ENCODE measurements at places on chromosomes 4 and X. TPM values are rescaled to one million over a fixed set of nuclear protein-coding genes. Genes with fewer than 3 reads are reported as not detected.

The IL3RA gene
- 5.0 TPM for polyA plus RNA-seq

GRCh38 chr4:182177166-182177565 is 66.0 kb upstream of the TENM3 start:
- H3K27ac ChIP-seq: no peak overlapping the region
- no peak overlapping the region for H3K4me3 ChIP-seq
- no peak for DNase-seq
- H3K36me3 ChIP-seq: no peaks in the 10 kb centered on the region

DNA sequence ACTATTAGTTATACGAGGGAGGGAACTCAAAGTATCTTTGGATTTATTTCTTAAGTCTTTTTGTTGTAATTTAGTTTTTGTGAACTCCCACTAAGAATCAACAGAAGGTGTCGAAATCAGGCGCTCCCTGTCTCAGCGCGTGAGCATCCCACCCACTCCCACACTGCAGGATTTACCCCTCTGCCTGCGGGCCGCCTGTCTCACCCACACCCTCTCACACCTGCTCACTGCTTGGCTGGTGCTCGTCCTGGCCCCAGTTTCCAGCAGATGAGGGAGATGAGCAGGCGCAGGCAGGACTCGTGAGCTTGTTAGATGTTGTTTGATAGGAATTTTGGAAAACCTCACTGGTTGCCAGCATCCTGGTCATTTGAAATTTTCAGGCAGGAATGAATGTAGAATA is 20.8 kb upstream of the HGFAC start:
- H3K27ac ChIP-seq: no peak overlapping the region
- H3K4me1 ChIP-seq: no peaks in the 10 kb centered on the region
- DNase-seq: no peak
- H3K36me3 ChIP-seq: peaks cover 11% of the 10 kb centered on the region
- H3K27me3 ChIP-seq: peaks cover 2% of the 10 kb centered on the region

The POU4F2 gene
- polyA plus RNA-seq: not detected

DNA sequence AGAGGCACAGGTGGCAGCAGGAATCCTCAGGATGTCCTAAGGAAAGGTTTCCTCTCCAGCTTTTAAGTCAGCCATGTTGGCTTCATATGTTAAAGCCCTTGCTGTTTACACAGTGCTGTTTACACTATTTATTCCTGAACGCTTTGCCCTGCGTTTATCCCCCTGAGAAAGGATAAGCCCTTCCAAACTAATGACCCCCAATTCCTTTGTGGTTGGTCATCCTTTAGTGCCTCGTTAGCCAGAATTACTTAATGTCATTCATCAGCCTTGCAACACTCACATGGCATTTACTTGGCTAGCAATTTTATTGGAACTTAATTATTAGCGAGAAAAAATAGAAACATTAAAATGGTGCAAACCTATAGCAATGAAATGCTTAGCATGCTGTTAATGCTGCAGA is 23.8 kb downstream of the VCX2 start:
- H3K4me3 ChIP-seq: no peak overlapping the region
- H3K27ac ChIP-seq: no peak overlapping the region
- no peaks in the 10 kb centered on the region for H3K4me1 ChIP-seq
- DNase-seq: no peak
- peaks cover 3% of the 10 kb centered on the region for H3K36me3 ChIP-seq
- no peaks in the 10 kb centered on the region for H3K27me3 ChIP-seq
